ENCODE measurements at places on chromosomes 4 and X.

DNA sequence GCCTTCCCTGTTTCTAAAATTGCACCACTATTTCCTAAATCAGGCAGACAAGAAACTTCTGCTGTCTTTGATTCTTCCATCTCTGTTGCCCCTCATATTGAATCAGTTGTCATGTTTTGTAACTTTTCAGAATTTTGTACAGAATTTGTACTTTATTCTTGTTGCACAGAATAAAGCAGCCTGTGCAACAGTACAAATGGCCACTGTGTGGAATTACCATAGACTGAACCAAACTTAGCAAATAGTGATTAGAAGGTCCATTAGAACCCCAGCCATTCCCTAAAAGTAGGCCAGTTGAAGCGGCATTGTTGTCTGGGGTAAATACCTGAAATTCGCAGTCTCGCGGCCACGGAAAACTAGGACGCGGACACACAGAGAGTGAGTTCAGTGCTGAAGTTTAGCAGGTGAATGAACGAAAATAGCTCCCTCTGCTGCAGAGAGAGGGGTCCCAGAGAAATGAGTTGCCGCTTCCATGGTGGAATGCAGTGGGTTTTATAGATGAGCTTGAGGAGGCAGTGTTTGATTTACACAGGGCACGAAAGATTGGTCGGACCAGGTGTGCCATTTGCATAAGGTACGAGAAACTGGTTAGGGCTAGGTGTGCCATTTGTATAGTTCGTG is 71.8 kb downstream of the C4orf33 start:
- DNase-seq, result no peak

- peak; percentile 19 for DNase-seq
Measured at GRCh38 chrX:107674480-107675364, 46.4 kb downstream of the PRPS1 start.

- no peak for DNase-seq
Measured at GRCh38 chr4:152063621-152064240, 302.9 kb upstream of the GATB start.

- DNase-seq, result no peak
Measured at GRCh38 chr4:61011051-61011450, 189.1 kb upstream of the ADGRL3 start.

GRCh38 chr4:2572866-2573265 is 36.4 kb downstream of the FAM193A start:
- no peak for DNase-seq

GRCh38 chrX:20205927-20206708 is 60.6 kb downstream of the RPS6KA3 start:
- no peak for DNase-seq

GRCh38 chr4:48180234-48180633 is 46.2 kb upstream of the TXK start:
- no peak for DNase-seq

- DNase-seq, result no peak
Measured at GRCh38 chr4:125321709-125322365, 7.1 kb downstream of the FAT4 start.

DNA sequence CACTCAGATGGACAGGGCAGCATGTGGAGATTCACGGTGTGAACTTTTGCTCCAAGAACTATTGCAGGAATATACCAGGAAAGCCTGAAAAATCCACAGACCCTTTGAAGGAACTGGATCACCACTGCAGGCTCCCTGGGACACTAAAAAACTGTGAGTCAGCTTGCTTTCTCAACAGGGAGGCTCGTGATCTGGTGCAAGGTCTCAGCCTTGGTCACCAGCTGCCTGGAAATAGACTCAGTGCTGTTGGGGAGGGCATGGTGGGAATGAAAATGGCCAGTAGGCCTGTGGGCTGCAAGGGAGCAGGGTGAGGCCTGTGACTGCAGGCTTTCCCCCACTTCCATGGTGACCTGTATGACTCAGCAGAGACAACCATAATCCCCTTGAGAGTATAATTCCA is 426.4 kb upstream of the RPS6KA3 start:
- DNase-seq, result no peak

GRCh38 chrX:1528884-1529203 is 8.1 kb downstream of the P2RY8 start:
- DNase-seq, result no peak

DNA sequence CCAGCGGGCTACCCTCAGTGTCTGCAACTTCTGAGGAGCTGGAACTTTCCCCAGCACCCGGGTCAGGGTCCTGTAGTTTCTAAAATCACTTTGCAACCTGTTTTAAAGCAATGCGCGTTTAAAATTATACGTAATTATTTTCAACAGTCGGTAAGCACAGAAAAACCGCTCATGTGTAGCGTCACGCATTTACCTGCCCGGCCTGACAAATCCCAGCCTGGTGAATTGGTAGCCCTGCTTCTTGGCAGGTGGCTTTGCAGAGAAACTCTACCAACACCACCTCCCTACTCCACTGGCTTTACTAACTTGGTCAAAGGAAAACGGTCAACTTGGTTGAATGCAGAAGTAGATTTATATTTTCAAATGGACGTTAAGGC is 640 bp downstream of the BANK1 start:
- DNase-seq, result no peak

Measured in stimulated activated CD4-positive, alpha-beta T cell treated with anti-CD3 and anti-CD28 coated beads, Interleukin-4, amount 100 ng/mL, for 4 hours (primary cell).